ENCODE measurements at places on chromosomes 11 and 22. TPM values are rescaled to one million over a fixed set of nuclear protein-coding genes. Genes with fewer than 3 reads are reported as not detected.

GRCh38 chr11:96200243-96200642, 142.8 kb downstream of the MAML2 start:
- H3K27me3 ChIP-seq, result no peaks in the 10 kb centered on the region
- no peaks in the 10 kb centered on the region for H3K36me3 ChIP-seq
- H3K4me3 ChIP-seq, result no peak overlapping the region
- H3K4me1 ChIP-seq, result no peaks in the 10 kb centered on the region

- H3K36me3 ChIP-seq, result no peaks in the 10 kb centered on the region
- H3K4me1 ChIP-seq, result no peaks in the 10 kb centered on the region
- H3K27me3 ChIP-seq, result no peaks in the 10 kb centered on the region
- no peak overlapping the region for H3K4me3 ChIP-seq
- H3K27ac ChIP-seq, result no peak overlapping the region
Measured at GRCh38 chr11:37512156-37512780, 914.2 kb upstream of the RAG2 start.

DNA sequence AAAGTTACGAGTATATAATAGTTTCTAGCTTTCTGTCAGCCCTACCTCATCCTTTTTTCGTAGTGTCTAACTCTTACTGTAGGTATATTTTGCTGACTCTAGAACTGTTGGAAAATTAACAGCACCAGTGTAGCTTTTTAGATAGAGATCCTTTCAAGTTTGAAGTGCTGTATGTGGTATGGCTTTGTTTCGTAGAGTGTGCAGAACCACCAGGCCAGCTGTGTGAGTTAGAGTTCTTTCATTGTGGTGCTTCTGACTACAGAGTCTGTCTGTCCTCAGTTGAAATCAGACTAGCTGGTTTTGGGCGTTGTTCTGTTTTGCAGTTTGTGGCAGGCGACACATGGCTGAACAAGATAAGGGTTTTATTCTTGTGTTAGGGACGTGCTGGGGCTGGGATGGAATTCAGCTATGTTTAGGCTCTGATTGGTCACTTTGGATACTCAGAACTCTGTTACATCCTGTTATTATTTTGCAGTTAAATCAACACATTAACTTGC, 3.2 kb downstream of the ARHGEF12 start:
- no peak overlapping the region for H3K4me3 ChIP-seq
- H3K27ac ChIP-seq, result no peak overlapping the region
- H3K36me3 ChIP-seq, result no peaks in the 10 kb centered on the region
- H3K27me3 ChIP-seq, result no peaks in the 10 kb centered on the region
- no peak for DNase-seq
- H3K4me1 ChIP-seq, result peaks cover 69% of the 10 kb centered on the region

DNA sequence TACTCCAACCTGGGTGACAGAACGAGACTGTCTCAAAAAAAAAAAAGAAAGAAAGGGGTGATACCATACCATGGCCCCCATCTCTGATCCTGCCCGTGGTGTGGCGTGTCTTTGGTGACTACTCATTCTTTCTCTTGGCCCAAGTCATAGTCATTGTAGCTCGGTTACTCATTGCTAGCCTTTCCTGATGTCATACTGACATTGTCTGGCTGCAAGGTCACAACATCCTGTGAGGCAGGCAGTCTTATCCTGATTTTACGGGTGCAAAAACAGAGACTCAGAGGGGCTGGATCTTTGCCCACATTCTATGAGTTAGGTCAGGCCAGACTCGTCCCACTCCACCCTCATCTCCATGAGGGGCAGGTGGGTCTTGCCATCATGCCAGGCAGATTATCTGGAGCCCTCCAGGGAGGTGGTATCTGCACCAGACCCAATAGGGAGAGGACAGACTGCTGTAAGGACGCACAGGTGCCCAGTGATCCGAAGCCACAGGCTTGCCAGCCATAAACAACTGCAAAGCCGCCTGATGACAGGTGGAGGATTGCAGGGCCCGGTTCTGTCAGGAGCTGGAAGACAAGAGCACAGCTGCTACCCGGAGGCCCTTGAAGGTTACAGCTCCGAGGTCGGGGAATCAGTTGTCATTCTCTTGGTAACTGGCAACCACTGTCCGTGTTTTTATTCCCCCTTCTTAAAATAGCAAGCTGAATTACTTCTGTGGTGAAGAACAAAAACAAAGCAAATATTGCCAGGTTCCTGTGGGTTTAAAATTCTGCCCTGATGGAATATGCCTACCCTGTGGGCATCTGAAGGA, 13.8 kb downstream of the TOM1 start:
- no peak overlapping the region for H3K27ac ChIP-seq
- no peak for DNase-seq
- no peaks in the 10 kb centered on the region for H3K36me3 ChIP-seq
- H3K27me3 ChIP-seq, result no peaks in the 10 kb centered on the region
- H3K4me1 ChIP-seq, result peaks cover 45% of the 10 kb centered on the region

GRCh38 chr22:50622723-50623327, 5.1 kb downstream of the ARSA start:
- H3K4me3 ChIP-seq, result no peak overlapping the region
- peaks cover 6% of the 10 kb centered on the region for H3K27me3 ChIP-seq
- H3K4me1 ChIP-seq, result peaks cover 8% of the 10 kb centered on the region
- H3K36me3 ChIP-seq, result no peaks in the 10 kb centered on the region

GRCh38 chr22:28911777-28912669, 28.7 kb downstream of the ZNRF3 start:
- no peaks in the 10 kb centered on the region for H3K27me3 ChIP-seq
- H3K36me3 ChIP-seq, result no peaks in the 10 kb centered on the region
- H3K27ac ChIP-seq, result peak overlapping the region; percentile 13
- DNase-seq, result no peak

- no peaks in the 10 kb centered on the region for H3K36me3 ChIP-seq
- H3K27ac ChIP-seq, result no peak overlapping the region
- DNase-seq, result no peak
- no peak overlapping the region for H3K4me3 ChIP-seq
Measured at GRCh38 chr11:2142762-2143202, 3.6 kb upstream of the IGF2 start.

GRCh38 chr11:100785148-100785983, 98.3 kb downstream of the ARHGAP42 start:
- H3K4me1 ChIP-seq, result peaks cover 3% of the 10 kb centered on the region
- no peaks in the 10 kb centered on the region for H3K27me3 ChIP-seq
- no peak overlapping the region for H3K4me3 ChIP-seq
- no peak for DNase-seq

- H3K27me3 ChIP-seq, result no peaks in the 10 kb centered on the region
- no peaks in the 10 kb centered on the region for H3K36me3 ChIP-seq
- peaks cover 30% of the 10 kb centered on the region for H3K4me1 ChIP-seq
Measured at GRCh38 chr11:95078526-95078925, 11.1 kb upstream of the ENDOD1 start.

CNTN5 gene
- total RNA-seq, result not detected

RIMBP3C gene
- 0.15 TPM for total RNA-seq

APOA4 gene
- total RNA-seq, result not detected

OR51I1 gene
- total RNA-seq, result 23.1 TPM

OR52N1 gene
- not detected for total RNA-seq

FAM118B gene
- total RNA-seq, result 12.8 TPM

Measured in HCT116 (cell line).